Fibroblast of villous mesenchyme (primary cell): ENCODE measurements at places on chromosomes 4 and X. TPM values are rescaled to one million over a fixed set of nuclear protein-coding genes. Genes with fewer than 3 reads are reported as not detected.

GRCh38 chr4:10461091-10461849 lies 4.0 kb upstream of the ZNF518B start:
- peak; percentile 51 for DNase-seq

DNA sequence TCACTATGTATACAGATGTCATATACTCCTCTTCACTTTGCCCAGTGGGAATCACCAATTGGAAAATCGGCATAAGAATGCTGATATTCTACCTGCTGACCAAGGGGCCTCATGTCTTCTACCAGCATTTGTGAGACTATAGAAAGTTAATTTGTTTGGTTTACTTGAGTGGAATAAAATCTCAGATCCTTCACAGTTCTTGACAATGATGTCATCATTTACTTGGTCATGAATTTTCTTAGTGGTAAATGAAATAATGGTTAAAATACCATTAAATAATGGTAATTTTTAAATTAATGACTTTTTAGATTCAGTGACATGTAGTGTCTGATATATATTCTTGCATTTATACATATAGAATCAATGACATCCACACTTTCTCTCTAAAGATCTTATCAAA lies 1052.6 kb downstream of the ADGRL3 start:
- DNase-seq: no peak

Gene UXT
- 91.5 and 101 TPM in 2 replicates for total RNA-seq

DNA sequence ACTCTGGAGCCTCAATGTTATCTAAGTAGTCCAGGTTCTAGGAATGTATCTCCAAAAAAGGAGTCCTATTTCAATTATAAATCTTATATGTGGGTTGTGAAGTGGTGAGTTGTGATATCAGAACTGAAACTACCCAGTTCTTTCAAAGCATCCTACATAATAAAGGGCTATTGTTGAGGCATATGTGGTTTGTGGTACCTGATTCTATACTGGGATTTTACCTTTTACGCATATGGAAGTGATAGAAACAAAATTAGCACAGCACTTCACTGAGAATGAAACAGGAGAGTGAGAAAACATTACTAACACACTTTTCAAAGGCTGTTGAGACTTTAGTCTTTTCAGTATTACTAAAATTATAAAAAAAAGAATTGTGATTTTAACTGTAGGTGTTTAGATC lies 417.7 kb upstream of the GALNT7 start:
- no peak for DNase-seq

Gene CNOT6L
- total RNA-seq: 13.5 and 14.2 TPM in 2 replicates

Gene IRS4
- not detected in 2 replicates for total RNA-seq

DNA sequence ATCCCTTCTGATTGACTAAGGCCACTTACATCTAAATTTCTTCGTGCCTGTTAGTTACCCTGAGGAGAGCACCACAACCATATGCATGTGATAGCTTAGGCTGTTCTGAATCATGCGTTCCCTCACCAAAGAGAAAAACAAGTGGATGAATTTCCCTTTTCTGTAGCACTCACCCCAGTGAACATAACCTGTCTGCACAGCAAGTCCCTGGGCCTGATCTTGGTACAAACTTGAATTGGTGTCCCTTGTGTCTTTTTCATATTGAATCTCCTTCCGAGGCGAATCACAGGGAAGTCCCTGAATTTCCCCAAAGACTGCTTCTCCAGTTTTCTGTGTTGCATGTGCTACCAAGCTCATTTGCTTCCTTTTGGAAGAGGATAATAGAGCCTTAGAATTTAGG lies 100.4 kb downstream of the KLHL8 start:
- DNase-seq: no peak

Gene FRAS1
- total RNA-seq: 0.97 and 1.3 TPM in 2 replicates

DNA sequence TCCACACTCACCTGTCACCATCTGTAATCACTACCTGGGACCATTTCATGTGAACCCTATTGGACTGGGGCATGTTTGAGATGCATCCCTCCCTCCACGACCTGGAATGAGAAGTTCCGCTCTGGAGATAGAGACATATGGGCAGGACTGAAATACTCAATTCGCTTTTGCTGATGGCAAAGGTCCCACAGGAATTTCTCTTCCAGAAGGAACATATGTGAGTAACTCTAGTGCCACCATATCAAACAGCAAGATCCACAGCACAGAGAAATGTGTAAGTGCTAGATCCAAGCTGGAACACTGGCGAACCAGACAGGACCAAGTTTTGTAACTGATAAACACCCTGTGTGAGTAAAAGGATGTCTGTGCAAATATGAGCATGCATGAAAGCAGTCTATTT lies 43.9 kb downstream of the SEL1L3 start:
- DNase-seq: no peak

Gene ITIH6
- total RNA-seq: not detected in 2 replicates

DNA sequence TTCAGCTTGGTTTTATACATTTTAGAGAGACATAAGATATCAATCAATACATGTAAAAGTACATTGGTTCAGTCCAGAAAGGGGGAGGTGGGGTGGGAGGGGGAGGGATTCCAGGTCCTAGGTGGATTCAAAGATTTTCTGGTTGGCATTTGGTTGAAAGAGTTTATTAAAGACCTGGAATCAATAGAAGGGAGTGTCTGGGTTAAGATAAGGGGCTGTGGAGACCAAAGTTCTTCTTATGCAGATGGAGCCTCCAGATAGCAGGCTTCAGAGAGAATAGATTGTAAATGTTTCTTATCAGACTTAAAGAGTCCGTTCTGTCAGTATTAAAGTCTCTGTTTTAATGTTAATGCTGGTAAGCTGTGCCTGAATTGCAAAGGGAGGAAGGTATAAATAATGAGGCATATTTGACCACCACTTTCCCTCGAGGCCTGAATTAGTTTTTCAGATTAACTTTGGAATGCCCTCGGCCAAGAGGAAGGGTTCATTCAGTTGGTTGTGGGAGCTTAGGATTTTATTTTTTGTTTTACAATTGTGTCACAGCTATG lies 169.9 kb downstream of the AASDH start:
- DNase-seq: no peak

Gene NPNT
- total RNA-seq: under 0.01 TPM in 1 of 2 replicates, not detected in the other

DNA sequence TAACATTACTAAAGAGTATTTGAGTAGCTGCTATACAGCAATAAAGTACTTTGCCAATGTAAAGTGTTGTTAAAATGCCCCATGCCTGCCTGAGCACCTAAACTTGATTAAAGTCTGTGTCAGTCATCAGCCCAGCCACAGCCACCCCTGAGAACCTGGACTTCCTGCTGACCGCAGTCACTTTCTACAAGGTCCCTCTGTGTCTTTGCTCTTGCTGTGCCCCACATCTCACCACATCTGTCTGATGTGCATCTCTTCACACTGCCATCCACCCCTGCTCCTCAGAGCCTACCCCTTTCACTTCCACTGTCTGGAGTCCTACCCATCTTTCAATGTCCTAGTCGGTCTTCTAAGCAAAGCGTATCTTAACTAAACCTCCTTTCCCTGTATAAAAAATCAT lies 25.7 kb downstream of the ALPK1 start:
- no peak for DNase-seq

Gene SPANXN4
- total RNA-seq: not detected in 2 replicates

Gene FDCSP
- not detected in 2 replicates for total RNA-seq

DNA sequence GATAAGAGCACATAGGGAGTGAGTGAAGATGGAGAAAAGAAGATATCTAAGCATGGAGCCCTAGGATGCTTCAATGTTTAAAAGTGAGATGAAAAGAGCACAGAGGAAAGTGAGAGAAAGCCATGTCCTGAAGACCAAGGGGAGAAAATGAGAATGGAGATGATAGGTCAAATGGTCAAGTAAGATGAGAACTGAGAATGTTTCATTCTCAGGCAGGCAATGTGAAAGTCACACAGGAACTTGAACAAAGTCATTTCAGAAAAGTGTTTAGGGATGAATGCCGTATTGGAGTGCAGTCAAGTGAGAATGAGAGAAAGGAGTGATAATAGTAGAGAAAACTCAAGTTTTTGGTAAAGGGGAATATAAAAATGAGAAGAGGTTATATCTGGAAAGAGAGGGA lies 148.7 kb upstream of the PTCHD1 start:
- no peak for DNase-seq

Gene TCEAL9
- 100 and 114 TPM in 2 replicates for total RNA-seq

GRCh38 chr4:174066611-174067205 lies 216.8 kb downstream of the FBXO8 start:
- no peak for DNase-seq

- peak; percentile 15 for DNase-seq
Observed at GRCh38 chrX:19799319-19800182, 87.8 kb downstream of the SH3KBP1 start.

Gene FOXO4
- total RNA-seq: 4.3 and 4.5 TPM in 2 replicates

DNA sequence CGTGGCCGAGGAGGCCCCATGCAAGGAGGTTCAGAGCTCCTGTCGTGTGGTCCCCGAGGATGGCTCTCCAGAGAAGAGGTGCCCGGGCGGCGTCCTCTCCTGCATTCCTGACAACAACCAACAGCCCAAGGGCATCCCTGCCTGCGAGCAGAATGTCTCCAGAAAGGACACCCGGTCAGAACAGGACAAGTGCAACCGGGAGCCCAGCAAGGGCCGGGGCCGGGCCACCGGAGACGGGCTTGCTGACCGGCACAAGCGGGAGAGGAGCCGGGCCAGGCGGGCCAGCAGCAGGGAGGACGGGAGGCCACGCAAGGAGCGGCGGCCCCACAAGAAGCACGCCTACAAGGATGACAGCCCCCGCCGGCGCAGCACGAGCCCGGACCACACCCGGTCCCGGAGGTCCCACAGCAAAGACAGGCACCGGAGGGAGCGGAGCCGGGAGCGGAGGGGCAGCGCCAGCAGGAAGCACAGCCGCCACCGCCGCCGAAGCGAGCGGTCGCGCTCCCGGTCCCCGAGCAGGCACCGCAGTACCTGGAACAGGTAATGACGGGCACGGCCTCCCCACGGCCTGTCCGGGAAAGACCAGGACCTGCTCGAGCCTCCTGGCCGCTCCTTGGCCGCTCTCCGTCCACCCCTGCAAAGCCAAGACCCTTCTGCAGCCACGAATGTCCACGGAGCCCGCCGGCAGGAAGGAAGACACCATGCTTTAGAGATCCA lies 9.8 kb downstream of the AKAP17A start:
- DNase-seq: no peak
